ENCODE measurements at places on chromosomes 13 and 19.

DNA sequence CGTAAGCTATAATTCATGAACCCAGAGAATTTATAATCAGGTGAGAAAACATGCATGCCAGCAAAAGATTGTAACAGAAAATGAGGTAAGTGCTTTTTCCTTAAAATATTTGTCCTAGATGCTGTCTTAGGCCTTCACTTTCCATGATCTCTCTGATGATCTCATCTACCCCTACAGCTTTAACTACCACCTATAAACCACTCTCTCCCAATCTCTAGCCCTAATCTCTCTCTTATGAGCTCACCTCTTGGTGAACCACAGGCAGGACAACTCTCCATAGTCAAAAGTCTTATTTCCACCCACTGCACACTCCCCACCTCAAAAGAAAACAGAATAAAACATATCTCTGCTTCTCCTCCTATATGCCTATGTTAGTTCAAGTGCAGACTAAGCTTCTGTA lies 137.1 kb downstream of the SLC7A1 start:
- DNase-seq, result no peak

DNA sequence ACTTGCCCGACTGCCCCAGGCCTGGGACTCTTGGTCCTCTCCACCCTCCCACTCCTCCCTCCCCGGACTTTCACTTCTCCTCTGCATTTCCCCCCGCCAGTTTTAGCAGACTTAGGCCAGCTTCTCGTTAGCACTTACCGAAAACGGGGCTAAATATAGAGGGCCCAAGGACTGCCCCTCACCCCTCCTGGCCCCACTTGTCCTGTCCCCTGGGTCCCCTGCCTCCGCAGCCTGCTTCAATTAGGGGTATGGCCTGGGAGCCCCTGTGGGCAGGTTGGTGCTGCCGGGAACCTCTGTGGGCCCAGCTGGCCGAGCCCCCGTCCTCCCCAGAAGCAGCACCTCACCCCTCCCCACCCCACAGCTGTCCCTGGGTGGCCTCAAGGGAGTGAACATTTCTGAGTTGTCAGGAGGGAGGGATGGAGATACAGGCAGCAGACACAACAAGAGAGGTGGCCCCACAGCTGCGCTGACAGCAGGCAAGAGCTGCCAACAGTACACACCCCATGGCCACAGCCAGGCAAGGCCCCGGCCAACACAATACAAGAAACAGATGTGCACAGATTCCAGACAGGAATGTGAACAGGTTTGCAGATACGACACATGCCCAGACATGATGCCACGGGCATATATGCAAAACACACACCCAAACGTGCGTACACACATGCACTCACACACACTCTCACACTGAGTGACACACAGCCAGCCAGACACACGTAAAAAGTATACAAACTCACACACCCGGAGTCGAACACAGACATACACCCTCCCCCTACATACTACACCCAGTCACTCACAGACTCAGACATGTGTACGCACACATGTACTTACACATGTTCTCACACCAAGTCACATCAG lies 2.6 kb downstream of the POU2F2 start:
- no peak for DNase-seq

- DNase-seq, result no peak
Measured at GRCh38 chr19:55693336-55693974, 18.4 kb downstream of the EPN1 start.

- DNase-seq, result no peak
Measured at GRCh38 chr19:15210323-15210781, 9.6 kb upstream of the NOTCH3 start.

DNA sequence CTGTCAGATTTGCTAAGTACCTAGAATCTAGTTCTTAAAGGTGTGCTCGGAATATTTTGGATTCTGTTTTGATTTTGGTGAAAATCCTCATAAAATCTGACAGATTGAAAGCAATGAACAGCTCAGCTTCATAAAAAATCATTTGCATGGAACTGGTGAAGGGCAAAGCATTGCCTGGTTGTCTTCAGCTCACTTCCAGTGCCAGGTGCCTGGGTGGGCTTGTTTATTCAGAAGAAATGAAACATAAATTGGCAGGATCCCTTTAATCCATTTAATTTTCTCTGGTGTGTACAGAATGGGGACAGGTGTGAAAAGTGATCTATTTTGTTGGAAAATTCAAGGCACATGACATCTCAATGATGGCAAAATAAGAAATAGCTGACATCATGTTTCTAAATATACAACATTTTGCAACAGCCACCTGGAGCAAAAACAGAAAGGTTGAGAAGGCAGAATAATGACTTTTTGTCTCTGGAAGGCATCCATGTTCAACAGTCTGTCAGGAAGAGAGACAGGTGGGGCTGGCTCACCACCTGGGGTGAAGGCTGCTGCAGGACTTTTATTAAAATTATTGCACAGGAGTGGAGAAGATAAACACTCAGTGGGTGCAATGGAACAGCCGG lies 52.2 kb downstream of the RFC3 start:
- no peak for DNase-seq

DNA sequence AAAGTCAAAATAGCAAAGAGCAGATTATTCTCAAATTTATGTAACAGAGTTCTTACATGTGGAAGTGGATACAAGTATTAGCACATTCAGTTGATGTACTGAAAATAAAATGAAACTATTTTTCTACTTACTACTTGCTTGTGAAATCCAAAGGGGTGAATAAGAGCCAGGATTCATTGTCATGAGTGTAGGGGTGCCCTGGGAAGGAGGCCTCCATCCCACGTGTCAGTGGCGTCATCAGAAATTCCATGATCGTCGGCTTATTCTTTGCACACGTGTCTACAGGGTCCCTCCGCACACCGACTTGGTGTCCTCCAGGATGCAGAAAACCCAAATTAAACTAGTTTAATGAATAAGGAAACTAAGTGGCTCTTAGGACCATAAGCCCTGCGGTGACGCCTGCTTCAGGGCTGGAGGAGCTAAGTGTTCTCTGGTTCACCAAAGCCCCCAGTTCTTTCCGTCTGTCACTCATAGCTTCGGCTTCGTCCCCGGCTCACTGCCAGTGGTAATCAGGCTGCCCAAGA lies 55.5 kb downstream of the IRS2 start:
- no peak for DNase-seq

GRCh38 chr13:77300176-77301037 lies 26.5 kb downstream of the MYCBP2 start:
- DNase-seq, result no peak

- no peak for DNase-seq
Measured at GRCh38 chr13:95508996-95509395, 43.5 kb upstream of the CLDN10 start.

- DNase-seq, result no peak
Measured at GRCh38 chr13:110114316-110114715, 192.6 kb downstream of the COL4A1 start.

DNA sequence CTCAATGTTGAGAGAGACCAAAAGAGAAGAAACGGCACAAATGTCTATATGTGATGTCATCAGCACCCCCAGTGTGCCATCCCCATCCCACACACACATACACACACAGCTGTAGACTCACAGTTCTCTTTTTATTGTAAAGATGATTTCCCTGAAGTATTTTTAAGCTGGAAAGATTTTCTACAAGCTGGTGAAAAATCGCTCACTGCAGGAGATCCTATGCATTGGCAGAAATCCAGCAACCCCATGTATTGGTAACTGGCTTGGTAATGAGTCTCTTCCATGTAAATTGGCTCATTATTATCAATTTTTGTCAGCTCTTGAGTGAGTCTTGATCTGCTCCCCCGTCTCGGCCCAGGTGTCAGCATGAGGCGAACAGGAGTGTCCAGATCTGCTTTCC lies 107.1 kb upstream of the UQCRFS1 start:
- DNase-seq, result no peak

GRCh38 chr19:33152176-33152575 lies 20.3 kb downstream of the WDR88 start:
- DNase-seq, result no peak

DNA sequence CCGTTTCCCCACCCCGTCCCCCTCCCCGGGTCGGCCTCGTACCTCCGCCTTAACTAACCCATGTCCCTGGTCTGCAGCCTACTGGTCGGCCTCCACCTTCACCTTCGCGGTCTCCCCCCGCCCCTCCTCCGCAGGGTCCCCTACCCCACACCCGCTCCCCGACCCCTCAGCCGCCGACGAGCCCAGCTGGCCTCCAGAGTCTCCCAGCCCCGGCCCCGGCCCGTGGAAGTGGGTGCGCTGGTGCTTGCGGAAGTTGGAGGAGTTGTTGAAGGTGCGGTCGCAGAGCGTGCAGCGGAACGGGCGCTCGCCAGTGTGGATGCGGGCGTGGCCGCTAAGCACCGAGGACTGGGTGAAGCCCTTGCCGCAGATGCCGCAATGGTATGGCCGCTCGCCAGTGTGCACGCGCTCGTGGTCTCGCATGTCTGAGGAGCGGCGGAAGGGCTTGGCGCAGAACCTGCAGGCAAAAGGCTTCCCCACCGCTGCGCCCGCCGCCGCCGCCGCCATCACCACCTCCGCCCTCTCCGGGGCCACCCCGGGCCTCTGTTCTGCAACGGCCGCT lies 2.6 kb downstream of the ZNF784 start:
- DNase-seq, result no peak

GRCh38 chr19:19459073-19459472 lies 53.6 kb downstream of the GATAD2A start:
- DNase-seq, result no peak

DNA sequence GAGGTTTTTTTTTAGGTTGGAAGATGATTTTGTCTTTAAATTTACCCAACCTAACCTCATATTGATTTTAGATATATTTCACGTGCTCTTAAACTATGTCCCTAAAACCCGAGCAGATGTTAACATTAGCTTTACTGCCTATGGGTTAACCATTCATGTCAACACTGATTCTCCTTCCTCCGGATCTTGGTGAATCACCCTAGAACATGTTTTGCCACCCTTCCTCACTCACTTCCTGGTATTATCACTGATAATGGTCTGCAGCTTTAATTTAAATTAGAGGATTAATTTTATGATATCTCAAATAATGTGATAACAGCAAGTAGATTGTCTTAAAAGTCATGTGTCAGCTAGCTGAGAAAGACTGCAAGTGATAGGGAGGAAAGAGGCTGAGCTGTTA lies 31.9 kb downstream of the HTR2A start:
- no peak for DNase-seq

GRCh38 chr13:74886502-74886901 lies 595.5 kb downstream of the TBC1D4 start:
- DNase-seq, result no peak

DNA sequence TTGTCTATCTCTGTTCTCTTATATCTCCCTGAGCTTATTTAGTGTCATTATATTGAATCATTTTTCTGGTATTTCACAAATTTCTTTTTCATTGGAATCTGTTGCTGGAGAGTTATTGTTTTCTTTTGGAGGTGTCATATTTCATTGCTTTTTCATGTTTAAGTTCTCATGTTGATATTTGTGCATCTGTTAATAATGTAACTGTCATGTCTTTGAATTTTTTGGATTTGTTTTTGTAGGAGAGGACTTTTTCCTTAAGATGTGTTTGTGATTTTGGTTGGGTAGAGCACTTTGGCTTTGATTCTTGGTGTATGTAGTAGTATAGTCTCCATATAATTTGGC lies 64.0 kb downstream of the DNAJC3 start:
- DNase-seq, result no peak

DNA sequence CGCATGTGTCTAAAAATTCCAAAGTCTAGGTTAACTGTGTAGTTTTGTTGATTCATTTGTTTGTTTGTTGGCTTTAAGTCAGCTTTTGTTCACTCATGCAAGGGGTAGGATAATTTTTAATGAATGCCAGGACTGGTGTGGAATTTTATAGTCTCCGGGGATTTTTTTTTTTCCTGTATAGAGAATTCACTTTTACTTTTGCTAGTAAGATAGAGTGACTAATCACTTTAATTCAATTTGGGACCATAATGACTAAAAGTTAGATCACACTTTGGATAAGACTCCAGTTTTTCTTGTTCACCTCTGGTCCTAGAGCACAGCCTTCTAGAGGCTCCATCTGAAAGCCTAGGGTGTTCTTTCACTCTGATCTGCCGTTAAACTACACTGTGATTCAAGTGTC lies 1690.0 kb downstream of the PCDH9 start:
- no peak for DNase-seq

DNA sequence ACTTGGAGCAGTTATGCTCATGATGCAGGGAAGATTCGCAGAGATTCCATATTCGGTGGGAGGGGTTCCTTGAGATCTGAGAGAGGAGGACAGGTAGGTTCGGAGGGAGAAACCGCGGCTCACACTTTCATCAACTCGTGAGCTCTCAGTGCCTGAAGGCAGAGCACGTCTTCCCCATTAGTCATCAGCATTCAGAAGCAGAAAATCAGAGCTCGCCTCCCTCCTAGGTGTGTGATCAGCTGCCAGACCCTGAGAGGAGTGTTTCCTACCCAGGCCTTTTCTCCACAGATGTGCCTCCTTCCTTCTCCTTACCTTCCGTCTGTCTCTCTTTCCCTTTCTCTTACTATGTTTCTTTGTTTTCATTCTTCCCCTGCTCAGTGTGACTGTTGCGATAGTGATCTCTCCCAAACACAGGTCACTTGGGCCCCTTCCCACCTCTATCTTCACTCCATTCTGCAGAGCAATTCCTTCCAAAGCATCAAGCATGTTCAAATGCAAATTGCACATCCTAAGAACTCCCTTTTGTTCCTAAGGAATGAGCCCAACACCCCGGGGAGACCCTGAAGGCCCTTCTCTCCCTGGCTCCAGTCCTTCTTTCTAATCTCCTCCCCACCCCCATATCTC lies 389.5 kb downstream of the UQCRFS1 start:
- no peak for DNase-seq

GRCh38 chr13:84962849-84963248 lies 836.4 kb downstream of the SLITRK6 start:
- no peak for DNase-seq

DNA sequence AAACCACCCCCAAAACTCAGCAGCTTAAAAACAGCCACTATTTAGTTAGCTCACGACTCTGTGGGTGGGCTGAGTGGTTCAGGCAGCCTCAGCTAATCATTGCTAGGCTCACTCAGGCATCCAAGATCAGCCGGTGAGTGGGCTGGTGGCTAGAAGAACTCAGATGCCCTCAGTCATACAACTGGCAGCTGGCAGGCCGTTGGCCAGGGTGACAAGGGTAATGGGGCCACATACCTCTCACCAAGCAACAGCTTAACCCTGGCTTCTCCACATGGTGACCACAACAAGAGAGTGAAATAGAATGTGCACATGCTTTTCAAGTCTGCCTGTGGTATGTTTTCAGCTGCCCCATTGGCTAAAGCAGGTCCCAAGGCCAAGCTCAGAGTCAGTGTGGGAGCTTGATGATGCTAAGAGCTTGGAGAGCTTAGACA lies 435.4 kb upstream of the TSHZ3 start:
- no peak for DNase-seq
